ENCODE measurements at places on chromosomes 5 and 9.

DNA sequence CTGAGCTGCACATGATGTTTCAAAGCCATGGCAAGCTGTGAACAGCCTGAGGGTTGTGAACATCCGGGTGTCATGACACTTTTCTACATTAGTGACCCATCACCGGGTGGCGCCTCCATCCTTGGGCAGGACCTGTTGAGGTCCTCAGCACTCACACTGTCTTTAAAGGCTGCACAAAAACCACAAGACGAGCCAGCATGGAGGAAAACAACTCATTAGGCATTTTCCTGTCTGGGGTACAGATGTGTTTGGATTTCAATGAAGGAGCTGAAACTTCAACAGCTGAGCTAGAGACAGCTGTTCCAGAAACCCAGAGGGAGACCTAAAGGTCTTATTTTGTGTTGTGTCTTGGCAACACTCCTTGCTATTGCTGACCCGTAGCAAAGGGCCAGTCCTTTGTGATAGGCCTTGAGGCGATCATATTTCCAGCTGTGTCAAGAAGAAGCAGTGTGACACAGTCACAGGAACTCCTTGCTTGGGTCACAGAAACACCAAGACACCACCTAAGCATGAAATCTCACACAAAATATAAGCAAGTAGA, 151.8 kb upstream of the VLDLR start:
- peak; percentile 52 for DNase-seq

DNA sequence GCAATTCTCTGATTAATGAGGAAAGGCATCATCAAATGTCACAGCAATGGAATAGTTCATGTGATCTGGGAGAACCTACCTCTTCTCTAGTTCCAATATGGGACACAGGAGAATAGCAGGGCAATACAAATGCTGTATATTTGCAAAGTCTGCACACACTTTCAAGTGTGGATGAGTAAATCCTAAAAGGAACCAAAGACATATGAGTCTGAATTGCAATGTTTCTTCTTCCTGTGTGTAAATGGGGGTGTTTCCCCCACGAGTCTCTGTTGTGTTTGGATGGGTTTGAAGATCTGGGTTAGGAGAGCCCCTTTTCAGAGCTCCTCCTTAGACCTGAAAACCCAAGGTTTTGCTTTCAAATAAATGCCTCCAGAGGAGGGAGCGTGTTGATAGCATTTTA, 26.9 kb downstream of the SLC46A2 start:
- DNase-seq = no peak

DNA sequence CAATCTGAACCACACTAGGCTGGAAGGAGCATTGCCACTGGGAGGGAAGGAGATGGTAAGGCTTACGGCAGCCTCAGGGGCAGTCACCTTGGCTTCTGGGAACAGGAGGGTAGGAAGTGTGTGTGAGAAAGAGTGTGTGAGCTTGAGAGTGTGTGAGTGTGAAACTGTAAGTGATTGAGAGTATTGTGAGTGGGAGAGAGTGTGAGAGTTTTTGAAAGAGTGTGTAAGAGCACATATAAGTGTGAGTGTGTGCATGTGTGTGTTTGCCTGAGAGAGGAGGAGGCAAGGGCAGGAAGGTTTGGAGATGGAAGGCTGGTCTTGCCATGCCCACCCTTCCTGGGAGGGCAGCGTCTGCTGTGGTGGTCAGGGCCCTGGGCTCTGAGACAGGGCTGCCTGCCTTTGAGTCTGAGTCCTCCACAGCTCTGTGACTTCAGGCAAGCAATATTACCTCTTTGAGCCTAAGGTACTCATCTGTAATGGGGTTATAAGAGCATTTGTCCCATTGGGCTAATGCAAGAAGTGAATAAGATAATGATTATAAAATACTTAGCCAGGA, 51.9 kb upstream of the BOD1 start:
- no peak for DNase-seq

DNA sequence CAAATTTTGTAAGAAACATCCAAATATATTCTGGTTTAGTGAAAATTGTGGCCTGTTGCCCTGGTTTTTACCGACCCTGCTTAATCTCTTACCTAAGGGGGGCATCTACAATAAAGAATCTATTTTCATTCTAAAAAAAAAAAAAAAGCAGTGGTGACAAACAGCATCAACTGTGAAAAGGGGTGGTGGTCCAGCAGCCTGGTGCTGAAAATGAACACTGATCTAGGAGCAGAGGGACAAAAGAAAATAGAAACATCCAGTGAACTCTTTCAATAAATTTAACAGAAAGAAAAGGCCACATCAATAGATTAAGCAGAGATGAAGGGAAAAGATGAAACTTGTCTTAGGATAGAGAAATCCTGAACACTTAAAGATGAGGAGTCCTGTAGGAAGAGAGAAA, 348.7 kb upstream of the GRAMD2B start:
- DNase-seq = no peak

DNA sequence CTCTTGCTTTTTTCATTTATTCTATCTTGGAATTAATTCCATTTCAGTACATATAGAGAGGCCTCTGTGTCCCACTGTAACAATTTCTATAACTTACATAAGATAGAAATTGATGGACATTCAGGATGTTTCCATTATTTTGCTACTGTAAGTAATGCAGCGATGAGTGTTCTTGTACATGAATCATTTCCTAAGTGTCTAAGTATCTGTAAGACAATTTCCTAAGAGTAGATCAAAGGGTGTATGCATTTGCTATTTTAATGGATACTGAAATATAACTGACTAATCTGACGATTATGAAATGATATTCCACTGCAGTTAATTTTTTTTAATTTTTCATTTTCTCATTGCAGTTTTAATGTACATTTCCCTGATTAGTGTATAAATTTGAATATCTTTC, 23.0 kb upstream of the RBM22 start:
- DNase-seq = peak; percentile 28

GRCh38 chr9:71446473-71447411, 321.6 kb downstream of the CEMIP2 start:
- peak; percentile 72 for DNase-seq

DNA sequence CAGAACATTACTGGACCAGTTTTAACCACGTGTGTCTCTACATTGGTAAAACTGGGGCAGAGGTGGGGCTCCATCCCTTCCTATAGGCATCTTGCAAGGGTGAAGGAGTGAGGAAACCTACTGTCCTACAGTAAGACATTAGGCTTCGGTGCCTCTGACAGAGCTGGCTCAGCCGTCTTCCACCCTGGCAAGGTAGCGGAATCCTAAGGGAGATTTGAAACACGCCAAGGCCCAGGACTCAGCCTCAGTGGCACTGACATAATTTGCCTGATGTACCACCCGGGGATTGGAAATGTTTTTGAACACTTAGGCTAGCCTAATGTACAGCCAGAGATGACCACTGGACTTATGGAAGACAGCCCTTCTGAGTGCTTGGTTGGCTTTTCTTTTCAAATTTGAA, 329.7 kb upstream of the IRX1 start:
- no peak for DNase-seq

DNA sequence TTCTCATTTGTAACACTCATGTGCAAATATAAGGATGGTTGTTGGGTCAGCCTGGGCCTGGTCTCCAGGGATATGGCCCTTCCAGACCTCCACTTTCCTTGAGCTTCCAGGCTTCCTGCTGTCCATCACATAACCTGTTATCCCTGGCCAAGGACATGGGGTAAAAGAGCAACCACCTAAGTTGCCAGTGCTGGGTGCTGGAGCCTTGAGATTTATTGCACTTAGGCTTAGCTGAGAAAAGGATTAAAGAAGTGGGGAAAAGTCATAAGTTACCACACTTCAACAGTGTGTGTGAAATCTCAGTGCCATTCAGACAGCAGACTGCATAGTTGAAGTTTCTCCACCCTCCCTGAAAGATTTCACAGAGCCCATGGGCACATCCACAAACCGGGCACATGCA, 58.6 kb upstream of the PANK3 start:
- DNase-seq = no peak

DNA sequence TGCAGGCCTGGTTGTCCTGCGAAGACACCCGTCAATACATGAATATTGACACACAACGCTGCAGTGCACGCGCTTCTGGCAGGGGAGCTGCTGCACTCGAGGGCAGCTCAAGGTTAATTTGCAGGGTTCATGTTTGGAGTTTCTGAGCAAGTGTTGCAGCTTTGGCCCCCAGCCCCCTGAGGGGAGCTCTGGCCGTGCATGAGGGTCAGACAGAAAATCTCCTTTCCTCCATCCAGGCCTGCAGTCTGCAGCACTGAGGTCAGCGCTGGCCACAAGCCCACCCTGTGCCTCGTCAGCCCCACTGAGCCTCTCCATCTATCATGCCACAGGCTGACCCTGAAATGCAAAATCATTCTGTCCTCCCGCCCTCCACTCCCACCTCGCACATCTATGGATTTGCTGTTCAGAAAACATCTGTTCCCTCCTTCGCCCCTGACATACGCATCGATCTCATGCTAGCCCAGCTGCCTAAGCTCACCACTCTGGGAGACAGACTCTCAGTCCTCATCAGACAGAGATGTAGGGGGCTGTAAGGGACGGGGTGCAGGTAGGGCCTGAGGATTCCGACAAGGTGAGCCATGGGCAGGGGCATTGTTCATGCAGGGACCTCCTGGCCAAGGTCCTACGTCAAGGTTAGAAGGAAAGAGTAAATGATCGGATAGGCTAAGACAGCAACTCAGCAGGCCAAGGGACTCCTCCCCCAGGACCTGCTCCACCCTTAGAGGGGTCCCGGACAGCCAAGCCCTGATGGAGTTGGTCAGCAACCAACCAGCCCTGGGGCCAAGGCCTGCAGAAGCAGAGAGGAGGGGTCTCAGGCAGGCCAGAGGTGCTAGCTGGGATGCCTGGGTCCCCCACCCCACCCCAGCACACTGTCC, 125.1 kb downstream of the KCNIP1 start:
- no peak for DNase-seq

GRCh38 chr9:89622933-89623861, 18.4 kb downstream of the GADD45G start:
- DNase-seq = no peak

DNA sequence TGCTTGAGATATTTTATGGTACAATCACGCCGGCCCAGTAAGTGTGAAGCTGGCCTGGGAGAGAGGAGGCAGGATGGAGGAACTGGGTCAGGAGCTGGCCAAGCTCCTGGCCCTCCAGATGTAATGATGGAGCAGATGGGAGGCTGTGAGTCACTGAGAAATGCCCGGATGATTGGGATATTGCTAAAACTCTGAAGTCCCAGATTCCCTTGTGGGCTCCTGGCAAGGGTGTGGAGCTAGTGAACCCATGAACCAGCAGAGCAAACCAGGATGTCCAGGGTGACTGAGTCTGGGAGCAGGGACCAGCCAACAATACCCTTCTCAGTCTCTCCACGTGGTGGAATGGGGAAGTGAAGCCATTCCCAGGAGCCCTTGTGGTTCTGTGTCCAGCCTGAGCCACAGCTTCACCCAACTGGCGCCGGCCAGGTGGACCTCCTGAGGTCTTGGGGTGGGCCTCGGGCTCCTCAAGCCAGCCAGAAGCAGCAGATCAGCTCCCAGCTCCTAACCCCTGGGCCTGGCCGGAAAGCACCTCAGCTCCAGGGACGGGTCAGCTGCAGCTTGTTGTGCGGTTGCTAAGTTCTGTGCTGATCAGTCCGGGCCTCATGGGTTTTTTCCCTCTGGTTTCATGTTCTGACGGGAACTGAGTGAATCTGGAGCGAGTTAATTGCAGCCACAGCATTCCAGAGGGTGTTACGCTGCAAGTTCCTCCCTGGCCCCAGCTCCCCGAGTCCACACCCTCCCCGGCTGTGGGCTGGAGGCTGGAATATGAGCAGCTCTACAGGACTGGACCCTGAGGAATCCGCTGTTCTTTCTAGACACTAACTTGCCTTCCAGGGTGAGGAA, 37.6 kb downstream of the DUSP1 start:
- peak; percentile 86 for DNase-seq

DNA sequence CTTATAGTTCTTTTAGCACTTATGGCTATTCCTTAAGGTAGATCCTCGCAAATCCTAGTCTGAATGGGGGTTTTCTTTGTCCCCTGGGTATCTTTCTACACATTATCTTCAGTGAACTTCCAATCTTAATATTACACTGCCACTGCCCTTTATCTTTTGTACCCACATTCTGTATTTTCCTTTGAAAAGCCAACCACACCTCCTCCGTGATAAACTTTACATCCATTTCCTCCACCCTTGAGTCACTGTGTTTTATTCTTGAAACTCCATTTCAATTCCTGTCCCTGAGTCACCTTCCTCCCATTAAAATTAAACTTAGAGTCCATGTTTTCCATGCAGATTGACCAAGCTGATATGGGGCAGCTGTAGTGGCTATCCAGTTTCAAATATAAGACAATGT, 43.2 kb upstream of the RICTOR start:
- peak; percentile 87 for DNase-seq

GRCh38 chr5:175814691-175815090, 56.7 kb upstream of the CPLX2 start:
- no peak for DNase-seq

DNA sequence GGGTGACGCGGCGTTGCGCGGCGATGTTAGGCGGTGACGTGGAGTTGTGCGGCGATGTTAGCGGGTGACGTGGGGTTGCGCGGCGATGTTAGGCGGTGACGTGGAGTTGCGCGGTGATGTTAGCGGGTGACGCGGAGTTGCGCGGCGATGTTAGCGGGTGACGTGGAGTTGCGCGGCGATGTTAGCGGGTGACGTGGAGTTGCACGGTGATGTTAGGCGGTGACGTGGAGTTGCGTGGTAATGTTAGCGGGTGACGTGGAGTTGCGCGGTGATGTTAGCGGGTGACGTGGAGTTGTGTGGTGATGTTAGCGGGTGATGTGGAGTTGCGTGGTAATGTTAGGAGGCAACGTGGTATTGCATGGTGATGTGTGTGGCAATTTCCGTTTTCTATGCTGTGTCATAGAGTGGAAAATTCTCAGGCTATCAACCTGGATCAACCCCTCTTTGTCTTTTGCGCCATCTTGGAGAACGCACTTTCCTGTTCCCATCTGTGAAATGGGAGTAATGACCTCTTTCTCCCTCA, 76.0 kb downstream of the ANKRD33B start:
- DNase-seq = no peak

DNA sequence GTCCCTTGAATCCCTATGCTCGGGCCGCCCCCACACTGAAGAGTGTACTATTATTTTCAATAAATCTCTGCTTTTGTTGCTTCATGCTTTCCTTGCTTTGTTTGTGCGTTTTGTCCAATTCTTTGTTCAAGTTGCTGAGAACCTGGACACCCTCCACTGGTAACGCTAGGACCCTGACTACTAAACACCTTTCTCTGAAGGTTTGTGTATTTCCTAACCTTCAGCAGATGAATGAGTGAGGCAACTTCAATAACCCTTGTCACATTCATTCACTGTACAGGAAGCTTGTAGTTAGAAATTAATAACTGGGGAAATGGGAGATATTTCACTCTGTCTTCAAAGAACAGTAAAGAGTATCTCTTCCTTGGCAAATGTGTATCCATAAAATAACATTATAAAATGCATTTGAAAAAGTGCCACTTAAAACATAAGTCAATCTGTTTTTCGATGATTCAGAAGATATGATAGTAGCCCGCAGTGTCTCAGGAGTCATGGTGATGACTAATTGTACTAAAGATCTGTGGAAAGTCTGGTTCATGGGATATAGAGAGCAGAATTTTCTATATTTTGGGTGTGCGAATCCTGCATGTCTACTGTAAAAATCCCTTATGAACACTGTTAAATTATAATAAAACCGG, 43.2 kb upstream of the ANKH start:
- DNase-seq = no peak

- no peak for DNase-seq
These were observed 56.1 kb upstream of the IFNK start for GRCh38 chr9:27468000-27468399.

GRCh38 chr9:126558051-126558665, 55.6 kb upstream of the LMX1B start:
- DNase-seq = peak; percentile 68
